ENCODE measurements at places on chromosomes 1 and 21. TPM values are rescaled to one million over a fixed set of nuclear protein-coding genes. Genes with fewer than 3 reads are reported as not detected.

CHAF1B gene
- total RNA-seq: 4.1 TPM

NBPF10 gene
- 2.0 TPM for total RNA-seq

NUP210L gene
- 0.15 TPM for total RNA-seq

ACKR1 gene
- not detected for total RNA-seq

DLGAP3 gene
- total RNA-seq: 0.17 TPM

KLHDC7A gene
- total RNA-seq: not detected

INPP5B gene
- 39.0 TPM for total RNA-seq

FRRS1 gene
- 45.3 TPM for total RNA-seq

KIAA0040 gene
- total RNA-seq: 0.17 TPM

C1orf87 gene
- 0.15 TPM for total RNA-seq

GPN2 gene
- 14.2 TPM for total RNA-seq

TMEM61 gene
- total RNA-seq: not detected

LORICRIN gene
- total RNA-seq: not detected

TPR gene
- total RNA-seq: 90.3 TPM

PCAT6 gene
- total RNA-seq: not detected

DYRK3 gene
- total RNA-seq: 31.7 TPM

PRDM16 gene
- total RNA-seq: 1.5 TPM

HSD3B2 gene
- total RNA-seq: not detected
